Activated T-cell treated with anti-CD3 and anti-CD28 coated beads for 24 hours (primary cell): ENCODE measurements at places on chromosomes 2 and 18.

DNA sequence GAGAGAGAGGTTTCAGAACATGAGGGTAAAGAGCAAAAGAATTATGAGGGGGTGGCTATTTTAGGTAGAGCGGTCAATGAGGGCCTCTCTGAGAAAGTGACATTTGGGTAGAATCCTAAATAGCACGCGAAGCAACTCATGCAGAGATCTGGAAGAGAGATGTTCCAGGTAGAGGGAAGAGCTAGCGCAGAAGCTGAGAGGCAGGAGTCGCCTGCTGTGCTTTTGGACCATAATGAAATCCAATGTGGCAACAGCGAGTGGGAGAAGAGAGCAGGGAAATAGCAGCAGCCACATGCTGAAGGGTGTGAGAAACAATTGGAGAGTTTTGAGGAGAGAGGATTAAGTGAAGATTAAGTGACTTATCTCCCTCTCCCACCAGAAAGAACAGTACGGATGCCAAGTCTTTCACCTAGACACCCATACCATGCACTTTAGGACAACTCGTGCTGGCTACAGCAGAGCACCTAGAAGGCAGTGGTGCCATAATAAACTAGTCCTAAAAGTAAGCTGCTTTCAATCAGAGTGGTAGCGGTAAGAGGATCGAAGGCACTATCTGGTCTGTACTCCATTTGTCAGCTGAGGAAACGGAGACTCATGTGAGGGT lies 129.7 kb downstream of the LRP2 start:
- DNase-seq, result no peak

DNA sequence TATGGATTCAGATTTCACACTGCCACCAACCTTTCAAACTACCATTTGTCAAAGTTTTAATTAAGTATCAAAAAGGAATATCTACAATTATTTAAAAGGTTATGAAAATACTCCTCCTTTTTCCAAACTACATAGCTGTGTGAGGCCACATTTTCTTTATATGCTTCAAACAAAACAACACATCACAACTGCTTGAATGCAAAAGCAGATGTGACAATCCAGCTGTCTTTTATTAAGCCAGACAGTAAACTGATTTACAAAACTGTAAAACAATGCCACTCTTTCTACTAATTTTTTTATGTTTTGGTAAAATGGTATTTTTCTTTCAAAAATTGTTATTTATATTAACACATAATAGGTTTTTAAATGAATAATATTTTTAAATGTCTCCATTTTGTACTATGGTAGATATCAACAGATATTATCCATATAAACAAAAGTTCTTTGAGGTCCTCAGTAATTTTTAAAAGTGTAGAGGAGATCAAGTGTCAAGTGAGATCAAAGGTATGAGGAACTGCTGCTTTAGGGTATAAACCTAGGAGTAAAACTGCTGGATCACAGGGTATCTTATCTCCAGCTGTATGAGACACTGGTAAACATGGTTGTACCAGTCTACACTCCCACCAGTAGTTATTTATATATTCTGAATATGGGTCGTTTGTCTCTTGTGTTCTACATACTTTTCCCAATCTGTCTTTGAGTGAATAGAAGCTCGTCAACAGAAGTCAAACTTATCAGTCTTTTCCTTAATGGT lies 68.8 kb upstream of the SERTAD2 start:
- no peak for DNase-seq

DNA sequence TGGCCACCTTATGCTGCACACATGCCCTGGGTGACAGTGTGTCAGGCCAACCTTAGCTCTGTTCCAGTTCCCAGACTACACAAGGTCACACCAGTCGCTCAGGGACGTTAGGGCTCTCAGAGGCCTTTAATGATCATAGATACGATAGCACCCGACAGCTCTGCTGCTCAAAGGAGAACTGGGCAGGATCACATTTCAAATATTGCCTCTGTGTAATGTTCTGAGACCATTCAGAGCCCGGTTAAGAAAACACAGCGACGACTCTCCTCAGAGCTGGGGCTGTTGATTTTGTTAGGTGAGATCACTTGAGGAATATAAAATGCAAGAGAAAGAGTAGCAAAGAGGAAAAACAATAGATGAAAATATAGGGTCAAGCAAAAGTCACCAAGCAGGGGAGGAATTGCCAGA lies 166.6 kb upstream of the TANK start:
- no peak for DNase-seq

- peak; percentile 31 for DNase-seq
These were observed 42.9 kb upstream of the EML6 start for GRCh38 chr2:54680397-54681041.

DNA sequence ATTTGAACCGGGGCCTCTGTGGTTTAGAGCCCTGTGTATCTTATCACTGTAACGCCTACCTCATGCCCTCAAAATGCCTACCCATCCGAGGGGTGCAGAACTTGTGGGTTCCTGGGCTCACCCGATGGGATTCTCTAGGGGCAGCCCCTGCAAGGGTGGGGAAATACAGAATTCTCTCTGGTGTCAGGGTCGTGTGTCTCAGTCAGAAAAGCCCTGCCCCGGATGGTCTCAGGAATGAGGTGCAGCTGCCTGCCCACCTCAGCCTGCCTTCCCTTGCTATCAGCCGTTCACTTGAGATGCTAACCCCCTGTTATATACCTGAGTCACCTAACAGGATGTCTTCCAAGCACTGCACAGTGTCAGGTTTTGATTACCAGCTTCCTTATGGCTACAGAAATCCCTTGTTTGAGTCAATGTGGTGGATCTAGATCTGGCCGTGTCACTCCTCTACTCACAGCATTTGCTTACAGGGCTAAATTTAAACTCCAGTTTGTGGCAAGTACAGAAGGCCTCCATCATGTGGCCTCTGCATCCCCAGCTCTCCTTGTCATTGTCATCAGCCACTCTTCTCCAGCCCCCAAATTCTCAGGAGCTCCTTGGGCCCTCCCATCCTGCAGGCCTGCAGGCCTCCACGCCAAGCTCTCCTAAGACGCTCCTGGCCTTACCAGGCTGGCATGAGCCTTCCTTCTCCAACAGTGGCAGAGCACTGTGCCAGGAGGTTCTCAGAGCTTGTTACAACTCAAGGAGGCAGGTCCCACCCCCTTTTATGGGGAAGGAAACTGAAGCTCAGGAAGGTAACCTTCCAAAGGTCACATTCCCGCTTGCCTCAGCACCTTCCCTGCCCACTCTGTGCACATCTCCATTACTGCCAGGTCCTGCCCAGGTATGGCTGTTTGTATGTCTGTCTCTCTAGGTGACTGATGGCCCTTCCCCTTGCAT lies 14.3 kb upstream of the MAP3K2 start:
- DNase-seq, result no peak
